ENCODE measurements at places on chromosomes 3 and 15. TPM values are rescaled to one million over a fixed set of nuclear protein-coding genes. Genes with fewer than 3 reads are reported as not detected.

Gene MASP1
- 1.6 TPM for total RNA-seq

Gene GOLGA6C
- 1.3 TPM for total RNA-seq

Gene TGM5
- not detected for total RNA-seq

Gene IP6K1
- 38.4 TPM for total RNA-seq

Gene SI
- total RNA-seq = not detected

DNA sequence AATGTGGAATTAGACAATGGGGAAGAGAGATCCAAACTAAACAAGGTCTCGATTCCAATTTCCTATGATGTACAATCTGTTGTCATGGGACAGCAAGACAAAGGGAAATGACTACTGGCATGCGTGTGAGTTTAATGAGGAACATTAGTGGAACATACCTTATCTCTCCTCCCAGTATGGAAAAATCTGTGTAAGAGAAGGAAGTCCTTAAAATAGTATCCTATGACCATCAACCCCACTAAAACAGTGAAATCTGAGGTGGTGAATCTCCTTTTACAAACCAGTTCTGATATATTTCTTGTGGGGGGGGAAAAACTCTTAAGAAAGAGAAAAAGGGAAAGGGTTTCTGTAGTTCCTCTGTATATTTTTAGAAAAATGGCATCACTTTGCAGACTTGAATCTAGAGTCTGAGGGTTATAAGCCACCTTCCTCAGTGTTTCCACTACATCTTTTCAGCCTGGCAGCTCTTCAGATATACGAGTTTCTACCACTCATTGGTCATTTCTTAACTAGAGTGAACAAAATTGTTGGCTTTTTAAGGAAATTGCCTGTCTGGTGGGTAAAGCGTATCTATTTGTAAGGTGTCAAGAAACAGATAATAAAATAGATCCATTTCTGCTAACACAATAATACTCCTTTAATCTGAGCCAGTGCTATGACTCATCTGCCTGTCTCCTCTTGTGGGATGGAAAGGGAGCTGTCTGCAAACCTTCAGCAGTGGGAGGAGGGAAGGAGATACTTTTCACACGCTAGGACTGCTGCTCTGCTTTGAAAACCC, 3.0 kb upstream of the TNFAIP8L3 start:
- H3K4me1 ChIP-seq = 0 out of 2 replicates have a peak, but pooled peaks cover 5% of the 10 kb centered on the region
- no peak overlapping the region for H3K27ac ChIP-seq
- no peak overlapping the region for H3K4me3 ChIP-seq

- H3K27me3 ChIP-seq = no peaks in the 10 kb centered on the region
- no peak for DNase-seq
- no peaks in the 10 kb centered on the region for H3K36me3 ChIP-seq
- no peaks in the 10 kb centered on the region for H3K4me1 ChIP-seq
These were observed 33.5 kb downstream of the SRPRB start for GRCh38 chr3:133838916-133839800.

DNA sequence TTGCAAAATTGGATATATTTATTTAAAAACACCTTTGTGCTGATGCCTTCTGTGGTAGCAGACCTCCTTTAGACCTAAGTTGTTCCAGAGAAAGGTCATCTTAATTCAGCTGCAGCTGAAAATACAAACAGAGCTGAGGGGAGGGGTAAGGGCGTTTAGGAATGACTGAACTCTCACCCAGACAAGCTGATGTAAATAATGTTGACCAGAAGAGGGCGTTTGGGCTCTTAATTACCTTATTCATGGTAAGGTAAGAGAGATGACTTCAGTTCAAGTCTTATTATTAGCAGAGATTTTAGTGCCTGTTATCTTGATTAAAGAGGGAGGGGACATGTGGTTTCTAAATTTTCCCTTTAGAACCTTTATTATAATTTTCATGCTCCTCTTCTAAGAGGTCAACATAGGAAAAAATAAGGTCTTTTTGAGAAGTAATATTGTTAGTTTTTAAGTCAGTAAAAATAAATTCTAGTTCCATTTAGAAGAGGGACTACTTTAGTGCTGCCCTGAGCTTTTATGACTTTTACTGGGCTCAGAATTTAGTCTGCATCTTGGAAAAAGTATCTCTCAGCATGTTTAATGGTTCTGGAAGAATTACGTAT, 46.3 kb downstream of the GPR171 start:
- H3K27me3 ChIP-seq = no peaks in the 10 kb centered on the region
- no peak overlapping the region for H3K27ac ChIP-seq
- H3K4me1 ChIP-seq = no peaks in the 10 kb centered on the region
- DNase-seq = peak; percentile 92
- H3K36me3 ChIP-seq = 0 out of 2 replicates have a peak, but pooled peaks cover 6% of the 10 kb centered on the region

DNA sequence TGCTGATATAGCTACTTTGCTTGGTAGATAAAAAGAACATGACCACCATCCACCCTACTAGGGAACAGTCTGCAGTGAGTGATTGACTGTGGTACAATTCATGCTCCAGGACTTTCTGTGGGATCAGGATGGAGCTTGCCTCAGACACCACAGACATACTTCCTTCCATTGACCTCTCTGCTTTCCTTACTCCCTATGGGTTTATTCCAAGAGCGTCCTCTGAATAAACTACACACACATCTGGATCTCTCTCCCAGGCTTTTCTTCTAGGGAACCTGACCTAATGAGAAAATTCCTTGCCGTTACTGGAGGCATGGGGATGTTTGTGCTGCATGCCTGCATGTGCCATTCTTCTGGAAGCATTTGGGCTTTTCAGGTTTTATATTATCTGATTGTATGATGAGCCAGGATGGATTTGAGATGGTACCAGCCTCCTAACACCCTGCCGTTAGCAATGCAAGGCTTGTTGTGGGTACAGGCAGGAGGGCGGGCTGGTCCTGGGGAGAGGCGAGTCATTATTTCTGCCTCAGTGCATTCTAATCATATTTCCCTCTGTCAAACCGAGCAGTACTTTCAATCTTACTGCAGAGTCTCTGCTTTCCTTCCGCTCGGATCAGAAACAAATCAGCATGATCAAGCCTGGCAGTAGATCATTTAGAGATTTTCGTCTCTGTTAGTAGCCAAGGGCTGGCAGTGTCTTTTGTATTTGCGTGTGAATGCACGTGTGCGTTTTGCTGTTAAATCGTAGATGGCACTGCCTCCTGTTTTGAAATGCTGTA, 279.2 kb downstream of the PDCD6IP start:
- DNase-seq = no peak
- no peak overlapping the region for H3K4me3 ChIP-seq
- H3K4me1 ChIP-seq = peaks cover 23% of the 10 kb centered on the region
- no peaks in the 10 kb centered on the region for H3K27me3 ChIP-seq
- no peak overlapping the region for H3K27ac ChIP-seq
- no peaks in the 10 kb centered on the region for H3K36me3 ChIP-seq

DNA sequence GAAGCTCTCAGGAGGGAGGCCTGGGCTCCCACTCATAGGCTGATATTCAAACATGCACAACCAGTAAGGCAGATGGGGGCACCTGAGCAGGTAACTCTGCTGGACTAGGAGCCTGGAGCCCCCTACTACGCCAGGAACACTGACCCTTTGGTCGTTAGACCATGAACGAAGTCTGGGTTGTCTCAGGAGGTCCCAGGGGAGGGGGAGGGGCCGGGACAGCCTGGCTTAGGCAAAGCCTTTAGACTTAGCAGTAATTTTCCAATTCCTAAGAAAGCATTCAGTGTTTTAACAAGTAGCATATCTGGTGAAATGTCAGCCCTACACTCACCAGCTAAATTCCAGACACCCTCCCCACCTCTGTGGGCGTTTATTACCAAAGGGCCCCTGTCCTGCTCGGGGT, 67.4 kb upstream of the ST8SIA2 start:
- no peak overlapping the region for H3K4me3 ChIP-seq
- no peaks in the 10 kb centered on the region for H3K36me3 ChIP-seq

DNA sequence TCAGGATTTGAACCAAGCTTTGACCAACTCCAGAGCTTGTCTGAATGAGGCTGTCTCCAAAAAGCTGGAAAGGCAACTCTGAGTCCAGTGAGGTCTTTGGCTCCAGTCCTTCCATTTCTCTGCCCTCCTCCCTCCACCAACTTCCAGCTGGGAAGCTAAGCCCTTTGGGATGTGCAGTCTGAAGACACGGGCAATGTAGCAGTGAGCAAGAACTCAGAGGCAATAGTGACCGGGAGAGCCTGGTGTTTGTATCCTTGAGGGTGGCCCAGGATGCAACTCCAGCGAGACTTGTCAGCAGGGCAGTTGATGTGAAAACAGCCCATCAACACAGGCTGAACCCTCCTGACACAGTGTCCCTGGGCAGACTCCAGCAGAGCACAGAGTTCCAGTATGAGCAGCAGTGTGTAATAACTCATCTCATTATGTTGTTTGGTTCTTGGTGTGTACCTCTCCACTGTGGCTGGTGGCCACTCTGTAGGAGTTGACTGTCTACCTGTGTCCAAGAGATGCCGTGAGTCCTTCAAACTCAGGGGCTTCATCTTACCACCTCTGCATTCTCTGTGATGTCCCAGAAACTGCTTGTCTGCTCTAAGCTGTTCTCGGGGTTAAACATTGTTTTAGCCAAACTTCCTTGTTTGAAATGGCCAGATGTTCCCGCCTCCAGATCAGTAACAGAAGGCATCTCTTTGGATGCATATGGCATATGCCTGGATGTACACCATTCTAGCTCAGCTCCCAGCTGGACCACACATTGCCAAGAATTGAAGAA, 6.6 kb downstream of the CDCP1 start:
- no peak overlapping the region for H3K4me3 ChIP-seq
- H3K36me3 ChIP-seq = no peaks in the 10 kb centered on the region
- no peak overlapping the region for H3K27ac ChIP-seq
- peaks cover 42% of the 10 kb centered on the region for H3K4me1 ChIP-seq
- no peak for DNase-seq
- H3K27me3 ChIP-seq = peaks cover 8% of the 10 kb centered on the region

DNA sequence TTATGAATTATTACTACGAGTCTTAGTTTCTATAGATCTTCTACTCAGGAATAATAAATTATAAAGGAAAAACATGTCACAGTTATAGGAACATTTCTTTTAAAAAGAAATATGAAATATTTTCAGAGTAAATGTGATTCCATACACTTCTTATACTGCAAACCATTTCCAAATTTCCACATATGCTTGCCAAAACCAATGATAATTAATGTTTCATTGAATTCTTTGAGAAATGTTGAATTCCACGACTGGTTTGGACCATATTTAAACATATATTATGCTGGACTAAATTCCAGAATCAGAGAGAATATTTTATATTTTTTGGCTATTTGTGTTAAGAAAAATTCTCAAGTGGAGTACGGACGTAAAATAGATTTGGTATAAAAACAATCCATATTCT, 144.6 kb downstream of the EPHA3 start:
- H3K36me3 ChIP-seq = no peaks in the 10 kb centered on the region
- H3K27ac ChIP-seq = no peak overlapping the region
- DNase-seq = no peak
- H3K4me1 ChIP-seq = peaks cover 1% of the 10 kb centered on the region
- H3K4me3 ChIP-seq = no peak overlapping the region
- H3K27me3 ChIP-seq = no peaks in the 10 kb centered on the region

DNA sequence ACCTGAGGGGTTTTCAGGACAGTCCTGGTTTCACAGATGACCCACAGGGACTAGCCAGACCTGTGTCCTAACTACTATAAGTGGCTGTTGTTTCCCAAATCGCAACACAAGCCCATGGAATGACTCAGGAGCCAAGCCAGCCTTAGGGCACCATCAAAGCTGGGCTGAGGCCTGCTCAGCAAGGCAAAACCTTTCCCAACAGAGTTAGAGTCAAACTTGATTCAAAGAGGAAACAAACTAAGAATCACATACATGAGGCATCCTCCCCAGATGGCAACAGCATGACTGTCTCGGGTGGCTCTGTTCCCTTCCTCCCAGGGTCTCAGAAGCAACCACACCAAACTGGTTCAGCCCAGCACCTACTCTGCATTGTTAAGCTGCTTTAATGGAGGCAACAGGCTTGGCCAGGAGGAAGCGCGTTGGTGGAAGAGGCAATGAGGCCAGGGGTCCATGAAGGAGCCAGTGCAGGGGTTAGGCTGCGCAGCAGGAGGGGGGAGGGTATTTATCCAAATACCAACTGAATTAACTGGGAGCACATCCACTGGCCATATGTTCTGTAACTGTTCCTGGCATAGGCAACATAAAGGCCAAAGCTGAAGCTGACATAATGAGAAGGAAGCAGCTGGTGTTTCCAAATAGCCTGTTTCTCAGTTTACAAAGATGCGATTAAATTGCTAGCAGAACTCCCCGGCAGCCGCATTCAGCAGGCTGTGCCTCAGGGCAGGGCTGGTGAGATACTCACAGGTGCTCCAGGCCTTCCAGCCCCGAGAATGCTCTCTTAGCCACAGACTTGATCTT, 102.4 kb downstream of the LRIG1 start:
- no peak for DNase-seq
- no peaks in the 10 kb centered on the region for H3K27me3 ChIP-seq
- H3K4me3 ChIP-seq = no peak overlapping the region
- peaks cover 26% of the 10 kb centered on the region for H3K36me3 ChIP-seq
- 0 out of 2 replicates have a peak overlapping the region, but pooled peaks have one; percentile 84 for H3K27ac ChIP-seq

GRCh38 chr3:77222701-77223100, 182.8 kb downstream of the ROBO2 start:
- H3K27me3 ChIP-seq = no peaks in the 10 kb centered on the region
- no peaks in the 10 kb centered on the region for H3K36me3 ChIP-seq
- H3K27ac ChIP-seq = no peak overlapping the region
- H3K4me3 ChIP-seq = no peak overlapping the region
- DNase-seq = no peak

DNA sequence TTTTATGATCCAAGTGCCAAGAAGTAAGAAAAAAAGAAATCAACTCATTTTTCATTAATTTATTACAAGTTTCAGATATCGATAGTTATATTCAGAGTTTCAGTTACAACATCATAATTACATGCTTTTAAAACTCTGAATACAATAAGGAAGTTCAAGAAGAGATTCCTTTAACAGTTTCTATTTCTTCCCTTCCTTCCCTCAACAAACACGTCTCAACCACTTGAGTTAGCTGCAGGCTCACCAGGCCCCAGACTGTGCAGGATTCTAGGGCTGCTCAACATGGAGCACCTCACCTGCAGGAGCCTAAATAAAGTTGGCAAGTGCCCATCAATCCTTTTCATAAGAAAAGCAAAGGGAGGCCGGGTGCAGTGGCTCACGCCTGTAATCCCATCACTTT, 79.2 kb upstream of the FNDC3B start:
- no peak overlapping the region for H3K4me3 ChIP-seq
- no peak overlapping the region for H3K27ac ChIP-seq
- H3K36me3 ChIP-seq = no peaks in the 10 kb centered on the region
- H3K4me1 ChIP-seq = peaks cover 14% of the 10 kb centered on the region
- H3K27me3 ChIP-seq = no peaks in the 10 kb centered on the region

- no peaks in the 10 kb centered on the region for H3K36me3 ChIP-seq
- H3K27me3 ChIP-seq = no peaks in the 10 kb centered on the region
- no peak overlapping the region for H3K27ac ChIP-seq
- no peak overlapping the region for H3K4me3 ChIP-seq
- peaks cover 3% of the 10 kb centered on the region for H3K4me1 ChIP-seq
These were observed 245.6 kb upstream of the LRTM1 start for GRCh38 chr3:55173504-55173903.

GRCh38 chr3:119937229-119937628, 155.3 kb downstream of the NR1I2 start:
- no peak overlapping the region for H3K27ac ChIP-seq
- H3K4me1 ChIP-seq = no peaks in the 10 kb centered on the region
- no peak for DNase-seq
- no peaks in the 10 kb centered on the region for H3K36me3 ChIP-seq
- H3K27me3 ChIP-seq = no peaks in the 10 kb centered on the region

GRCh38 chr3:52399131-52399530, 45.8 kb downstream of the SEMA3G start:
- no peak for DNase-seq
- H3K36me3 ChIP-seq = no peaks in the 10 kb centered on the region
- H3K27ac ChIP-seq = no peak overlapping the region
